Karpas-422 (cell line): ENCODE measurements at places on chromosomes 2 and 18. TPM values are rescaled to one million over a fixed set of nuclear protein-coding genes. Genes with fewer than 3 reads are reported as not detected.

DNA sequence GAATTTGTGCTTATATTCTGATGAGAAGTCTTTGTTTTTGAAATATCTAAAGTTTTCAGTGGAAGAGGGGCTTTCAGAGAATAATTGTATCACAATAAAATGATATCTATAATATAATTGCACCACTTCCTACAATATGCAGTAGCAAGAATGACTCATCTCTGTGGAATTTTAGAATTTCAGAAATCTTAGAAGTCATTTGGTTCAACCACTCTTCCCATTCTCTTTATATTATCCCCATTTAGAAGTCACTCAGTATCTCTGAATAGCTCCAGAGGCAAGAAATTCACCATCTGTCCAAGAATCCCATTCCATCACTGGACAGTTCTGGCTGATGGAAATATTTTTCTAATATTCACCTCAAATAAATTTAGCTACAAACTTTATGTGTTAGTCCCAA, 59.3 kb upstream of the CCDC68 start:
- H3K4me3 ChIP-seq = no peak overlapping the region
- DNase-seq = no peak
- H3K27ac ChIP-seq = no peak overlapping the region
- H3K36me3 ChIP-seq = no peaks in the 10 kb centered on the region
- H3K27me3 ChIP-seq = no peaks in the 10 kb centered on the region

DNA sequence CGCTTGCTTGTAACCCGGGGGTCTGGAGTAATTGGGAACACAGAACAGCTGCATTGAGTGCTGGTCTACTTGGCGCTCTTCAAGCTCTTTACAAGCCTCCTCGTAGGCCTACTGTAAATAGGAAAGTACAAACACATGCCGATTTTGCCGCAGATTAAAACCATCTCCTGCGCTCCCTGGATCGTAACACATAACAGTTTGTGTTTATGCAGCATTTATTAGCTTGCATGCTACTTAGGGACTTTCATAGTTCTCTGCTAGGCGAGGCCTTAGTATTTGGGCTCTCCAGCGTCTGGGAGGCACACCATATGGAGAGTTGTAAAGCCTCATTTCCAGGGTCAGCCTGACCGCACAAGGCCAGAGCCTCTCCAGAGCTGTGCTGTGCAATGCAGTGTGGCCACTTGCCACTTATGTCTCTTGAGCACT, 84.0 kb upstream of the HAAO start:
- H3K27me3 ChIP-seq = no peaks in the 10 kb centered on the region
- H3K4me3 ChIP-seq = no peak overlapping the region
- DNase-seq = no peak

DNA sequence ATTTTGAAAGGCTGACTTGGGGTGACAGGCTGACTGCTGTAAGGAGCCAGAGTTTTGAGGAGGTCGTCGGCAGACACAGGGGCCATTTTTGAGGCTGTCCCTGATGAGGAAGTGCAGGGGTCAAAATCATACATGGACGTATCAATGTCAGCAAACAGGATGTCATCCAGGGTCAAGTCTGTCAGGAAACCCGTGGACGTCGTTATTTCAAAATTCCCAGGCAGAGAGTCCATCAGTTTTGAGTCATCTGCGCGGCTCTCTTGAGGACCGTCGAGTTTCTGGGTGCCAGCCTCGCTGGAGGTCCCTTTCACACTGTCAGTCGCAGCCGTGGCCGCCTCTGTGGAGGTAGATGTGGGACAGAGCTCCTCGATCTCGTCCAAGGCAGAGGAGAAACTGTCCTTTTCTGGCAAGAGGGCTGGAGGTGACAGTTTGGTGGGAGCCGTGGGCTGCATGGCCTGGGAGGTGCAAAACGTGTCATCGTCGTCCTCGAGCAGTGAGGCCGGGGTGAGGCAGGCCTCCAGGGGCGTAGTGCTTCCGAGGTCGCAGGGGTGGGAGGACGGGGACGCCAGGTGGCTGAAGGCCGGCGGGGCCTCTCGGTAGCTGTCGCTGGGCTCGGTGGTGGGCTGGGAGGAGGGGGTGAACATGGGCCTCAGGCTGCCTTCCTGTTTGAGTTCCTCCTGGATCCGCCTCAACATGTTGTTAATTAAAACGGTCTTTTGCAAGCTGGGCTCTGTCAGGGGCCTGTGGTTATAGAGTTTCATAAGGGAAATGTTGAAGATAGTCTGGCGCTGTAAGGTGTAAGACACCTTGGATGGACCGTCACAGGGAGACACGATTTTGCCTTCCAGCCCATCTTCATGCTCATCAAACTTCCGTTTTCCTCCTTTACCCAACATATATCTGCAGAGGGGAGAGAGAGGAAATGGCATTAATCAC, 17.5 kb downstream of the SERTAD2 start:
- H3K27me3 ChIP-seq = no peaks in the 10 kb centered on the region
- H3K4me3 ChIP-seq = no peak overlapping the region
- peaks cover 72% of the 10 kb centered on the region for H3K36me3 ChIP-seq
- DNase-seq = no peak

The ST8SIA3 gene
- not detected in 2 replicates for total RNA-seq

DNA sequence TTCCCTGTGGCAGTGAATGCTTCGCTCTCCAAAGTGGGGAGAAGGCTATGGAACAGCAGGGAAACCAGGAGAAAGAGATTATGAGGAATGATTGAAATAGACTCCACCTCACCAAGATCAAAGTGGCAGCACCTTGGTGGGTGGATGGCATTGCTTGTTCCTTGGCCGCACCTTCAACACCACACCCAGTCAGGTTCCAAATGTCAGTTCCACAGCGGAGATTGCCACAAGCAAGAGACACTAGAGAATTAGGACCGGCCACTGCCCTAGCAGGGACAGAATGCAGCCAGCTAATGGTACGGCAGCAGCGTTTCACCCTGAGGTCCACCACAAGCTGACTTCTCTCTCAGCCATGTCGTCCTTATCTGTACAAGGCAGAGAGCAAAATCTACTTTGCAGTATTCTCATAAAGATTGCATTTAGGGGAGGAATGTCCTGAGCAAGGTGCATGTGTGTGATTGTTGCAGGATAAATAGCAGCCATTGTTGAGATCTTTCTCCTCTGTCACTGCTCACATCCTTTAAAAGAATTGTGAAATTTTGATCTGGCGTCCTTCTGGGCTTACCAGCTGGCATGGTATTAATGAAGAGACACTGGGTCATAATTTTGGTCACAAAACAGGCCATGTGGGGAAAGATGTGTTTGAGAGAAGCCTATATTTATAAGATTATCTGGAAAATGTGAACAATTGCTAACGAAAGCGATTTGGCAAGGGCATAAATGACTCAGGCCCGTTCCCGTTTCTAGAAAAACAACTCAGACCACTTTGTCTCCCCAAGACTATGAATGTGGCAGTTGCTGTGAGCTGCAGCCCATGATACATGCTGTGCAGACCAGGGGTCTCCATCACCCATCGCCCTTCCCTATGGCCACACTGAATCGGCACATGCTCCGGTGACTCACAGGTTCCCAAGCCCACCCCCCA, 228.6 kb upstream of the ID2 start:
- H3K36me3 ChIP-seq = no peaks in the 10 kb centered on the region
- H3K27ac ChIP-seq = no peak overlapping the region
- no peak for DNase-seq
- no peaks in the 10 kb centered on the region for H3K27me3 ChIP-seq
- H3K4me3 ChIP-seq = no peak overlapping the region

GRCh38 chr2:48954311-48954710, 198.8 kb upstream of the LHCGR start:
- H3K27me3 ChIP-seq = no peaks in the 10 kb centered on the region
- H3K4me3 ChIP-seq = no peak overlapping the region
- H3K4me1 ChIP-seq = no peaks in the 10 kb centered on the region
- no peaks in the 10 kb centered on the region for H3K36me3 ChIP-seq

GRCh38 chr2:121246704-121247255, 38.2 kb downstream of the TFCP2L1 start:
- H3K36me3 ChIP-seq = no peaks in the 10 kb centered on the region
- H3K27me3 ChIP-seq = no peaks in the 10 kb centered on the region
- DNase-seq = no peak

The LRATD1 gene
- total RNA-seq = not detected in 2 replicates

The DTNA gene
- not detected in 2 replicates for total RNA-seq

The CCDC68 gene
- not detected in 2 replicates for total RNA-seq

The MYO7B gene
- total RNA-seq = 0.94 and 3.0 TPM in 2 replicates

The MC5R gene
- total RNA-seq = not detected in 2 replicates

- no peaks in the 10 kb centered on the region for H3K36me3 ChIP-seq
- H3K27ac ChIP-seq = no peak overlapping the region
- H3K4me1 ChIP-seq = no peaks in the 10 kb centered on the region
- DNase-seq = peak; percentile 62
- no peaks in the 10 kb centered on the region for H3K27me3 ChIP-seq
- H3K4me3 ChIP-seq = no peak overlapping the region
Measured at GRCh38 chr2:221100467-221101089, 471.5 kb downstream of the EPHA4 start.

The SERPINB4 gene
- not detected in 2 replicates for total RNA-seq

- no peaks in the 10 kb centered on the region for H3K36me3 ChIP-seq
- H3K4me1 ChIP-seq = no peaks in the 10 kb centered on the region
- no peak for DNase-seq
- H3K4me3 ChIP-seq = no peak overlapping the region
- H3K27me3 ChIP-seq = no peaks in the 10 kb centered on the region
Measured at GRCh38 chr18:11500153-11501122, 109.0 kb upstream of the SLC35G4 start.

DNA sequence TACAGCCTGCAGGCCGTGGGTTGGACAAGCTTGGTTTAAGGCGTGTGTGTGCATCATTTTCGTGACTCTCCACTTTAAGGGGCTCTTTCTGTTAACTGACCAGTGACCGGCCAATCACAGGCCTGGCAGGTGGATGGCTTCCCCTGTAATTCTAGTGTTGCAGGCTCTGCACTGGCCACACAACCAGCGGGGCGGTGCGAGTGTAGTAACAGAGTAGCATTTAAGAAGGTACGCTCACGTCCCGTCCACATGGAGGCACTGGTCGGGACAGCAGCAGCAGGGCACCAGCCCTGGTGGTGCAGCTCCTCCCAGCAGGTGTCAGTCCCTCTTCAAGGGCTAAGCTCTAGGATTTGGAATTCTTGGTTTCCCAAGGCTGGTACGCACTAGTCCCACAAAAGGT, 8.0 kb upstream of the ANO7 start:
- no peak for DNase-seq
- H3K4me3 ChIP-seq = no peak overlapping the region
- no peaks in the 10 kb centered on the region for H3K4me1 ChIP-seq
- H3K36me3 ChIP-seq = 0 out of 2 replicates have a peak, but pooled peaks cover under 1% of the 10 kb centered on the region

The CAPN14 gene
- 2.0 and 2.6 TPM in 2 replicates for total RNA-seq

The TMEM87B gene
- 12.8 and 25.5 TPM in 2 replicates for total RNA-seq
